ENCODE measurements at places on chromosomes 1 and 21.
A peak's percentile ranks its signal among the peaks of the same experiment; 100 is the strongest.

DNA sequence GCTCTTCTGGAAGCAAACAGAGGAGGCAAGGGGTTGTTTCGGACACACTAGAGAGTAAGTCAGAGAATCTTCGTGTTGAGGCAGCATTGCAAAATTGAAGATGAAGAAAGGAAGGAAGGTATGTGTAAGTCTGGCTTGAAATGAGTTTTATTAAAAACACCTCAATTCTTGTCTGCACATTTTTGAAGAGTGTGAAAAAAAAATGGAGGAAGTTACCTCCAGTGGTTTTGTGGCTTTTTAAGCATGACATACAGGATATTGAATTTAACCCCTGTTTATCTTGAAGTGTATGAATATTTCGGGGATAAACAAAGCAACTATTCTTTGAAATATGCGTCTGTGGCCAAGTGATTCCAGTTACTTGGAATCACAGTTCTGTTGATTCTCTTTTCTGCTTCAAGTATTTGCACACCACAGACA is 203.2 kb upstream of the SGIP1 start:
- DNase-seq = no peak

DNA sequence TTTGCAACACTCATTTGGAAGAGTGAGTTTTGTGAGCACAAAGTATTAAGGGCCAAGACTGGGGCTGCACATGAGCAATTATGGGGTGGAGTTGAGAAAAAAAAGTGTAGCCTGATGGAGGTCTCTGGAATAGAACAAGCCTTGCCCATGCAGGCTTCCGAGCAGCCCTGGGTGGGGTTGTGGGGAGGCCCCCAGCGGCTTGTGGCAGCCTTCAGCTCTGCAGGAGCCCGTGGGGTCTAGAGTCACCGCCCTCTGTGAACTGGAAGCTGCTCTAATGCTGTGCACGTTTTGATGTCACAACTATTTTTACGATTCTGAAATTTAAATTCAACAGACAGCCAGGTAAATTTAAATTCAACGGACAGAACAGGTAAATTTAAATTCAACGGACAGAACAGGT is 58.9 kb downstream of the BACE2 start:
- no peak for DNase-seq

DNA sequence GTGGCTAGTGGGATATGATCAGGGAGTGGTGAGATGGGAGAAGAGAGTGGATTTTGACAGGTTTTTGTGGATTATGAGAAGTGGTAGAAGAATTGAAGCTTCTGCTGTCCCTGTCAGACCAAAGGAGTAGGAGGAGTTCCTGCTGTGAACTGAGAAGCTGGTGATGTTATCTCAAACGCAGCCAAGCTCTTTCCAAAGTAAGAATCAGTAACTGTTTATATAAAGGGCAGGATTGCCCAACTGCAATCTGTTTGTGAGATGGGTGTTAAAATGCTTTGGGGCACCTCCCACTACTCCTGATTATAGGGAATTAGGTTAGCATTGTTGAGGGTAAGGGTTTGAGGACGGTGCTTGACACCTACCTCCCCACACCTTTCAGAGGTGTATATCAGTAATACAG is 60.5 kb upstream of the USP25 start:
- DNase-seq = no peak

DNA sequence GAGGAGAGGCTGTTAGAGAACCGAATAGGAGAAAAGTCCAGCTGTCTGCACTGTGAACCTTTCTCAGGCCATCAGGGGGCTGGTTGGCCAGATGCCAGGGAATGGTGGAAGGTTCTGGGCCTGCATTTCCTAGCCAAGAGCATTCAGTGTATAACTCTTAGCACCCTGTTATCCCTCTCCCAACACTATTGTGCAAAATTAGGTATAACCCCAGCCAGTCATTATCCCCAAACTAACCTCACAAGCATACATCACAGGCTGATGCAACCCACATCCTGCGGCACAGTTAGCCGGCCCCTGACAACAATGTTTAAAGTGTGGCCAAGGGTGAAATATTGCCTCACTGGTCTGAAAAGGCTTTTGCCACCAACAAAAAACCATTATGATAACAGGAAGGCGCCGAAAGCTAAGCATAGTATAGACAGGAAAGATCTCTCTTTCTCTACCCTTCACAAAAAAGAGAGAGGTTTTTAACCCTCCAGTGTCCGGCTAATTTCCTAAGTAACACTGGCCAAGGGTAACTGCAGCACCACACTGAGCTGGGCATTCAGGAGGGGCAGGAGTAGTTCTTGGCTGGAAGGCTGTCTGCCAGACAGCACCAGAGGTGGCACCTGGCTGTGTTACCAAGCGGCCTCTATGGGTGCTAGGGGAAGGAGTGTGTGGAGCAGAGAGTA is 77.3 kb upstream of the BCAR3 start:
- DNase-seq = peak; percentile 25

DNA sequence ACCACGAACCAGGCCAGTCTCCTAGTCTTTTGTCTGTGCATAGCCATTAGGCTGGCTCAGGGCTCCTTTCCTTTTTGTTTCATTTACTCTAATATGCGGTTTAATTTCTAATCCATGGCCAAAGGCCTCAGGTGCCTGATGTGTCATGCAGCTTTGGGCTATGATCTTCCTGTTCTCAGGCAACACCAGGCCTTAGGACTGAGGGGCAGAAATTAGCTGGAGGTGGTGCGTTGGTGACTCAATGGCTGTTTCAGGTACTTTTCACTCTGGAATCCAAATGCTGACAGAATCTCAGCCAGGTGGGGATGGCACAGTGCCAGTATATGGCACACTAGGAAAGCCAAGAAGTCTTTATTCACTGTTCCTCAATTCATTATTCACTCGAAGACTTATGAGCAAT is 105.3 kb downstream of the CACNA1E start:
- DNase-seq = no peak

GRCh38 chr21:24729568-24729967 is 877.7 kb downstream of the MRPL39 start:
- no peak for DNase-seq

GRCh38 chr1:46043458-46044017 is 88.9 kb downstream of the PIK3R3 start:
- DNase-seq = no peak

DNA sequence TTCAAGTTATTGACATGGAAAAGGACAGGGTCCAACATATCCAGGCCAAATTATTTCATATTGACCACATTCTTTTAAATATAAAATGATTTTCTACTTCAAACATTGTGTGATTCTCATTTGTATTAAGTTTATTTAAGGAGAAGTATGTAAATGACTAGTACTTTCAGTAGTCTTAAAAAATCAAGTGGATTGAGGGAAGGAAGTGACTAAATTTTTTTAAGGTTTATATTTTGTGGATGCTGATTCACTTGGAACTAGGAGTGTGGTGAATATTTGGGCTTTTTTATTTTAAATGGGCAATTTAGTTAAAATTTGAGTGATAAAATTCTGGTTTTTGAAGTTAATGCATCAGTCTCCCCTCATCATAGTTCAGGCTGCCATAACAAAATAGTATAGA is 10.1 kb downstream of the PRRC2C start:
- DNase-seq = no peak

- DNase-seq = peak; percentile 89
Measured at GRCh38 chr1:227318016-227318852, at the start of gene CDC42BPA. TSS of gene CDC42BPA (minus strand) at chr1:227318492. CDS start at chr1:227317182, 1,310 bp downstream.

DNA sequence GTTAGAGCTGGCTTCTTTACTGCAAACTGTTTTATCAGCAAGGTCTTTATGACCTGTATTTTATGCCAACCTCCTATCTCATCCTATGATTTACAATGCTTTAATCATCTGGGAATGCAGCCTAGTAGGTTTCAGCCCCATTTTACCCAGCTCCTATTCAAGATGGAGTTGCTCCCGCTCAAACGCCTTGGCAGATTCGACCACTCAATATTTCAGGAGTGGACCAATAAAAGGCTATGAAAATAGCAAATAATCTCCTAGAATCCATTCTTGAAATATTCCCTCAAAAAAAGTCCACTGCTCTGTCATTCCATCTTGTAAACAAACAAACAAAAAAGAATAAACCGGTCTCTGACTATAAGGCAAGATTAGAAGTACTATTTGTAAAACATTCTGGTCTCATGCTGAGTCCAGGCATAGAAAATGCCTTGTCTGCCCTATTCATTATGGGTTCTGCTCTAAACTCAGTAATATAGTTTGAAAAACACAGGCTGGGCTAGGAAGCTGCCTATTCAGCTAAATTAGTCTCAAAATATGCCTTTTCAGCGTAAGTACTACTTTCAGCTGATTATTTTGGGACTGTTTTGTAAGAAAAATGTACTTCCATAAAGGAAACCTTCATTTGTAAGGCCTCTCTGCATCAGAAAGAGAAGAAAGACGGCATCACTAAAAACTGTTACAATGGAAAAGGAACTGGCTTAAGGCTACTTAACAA is 53.0 kb downstream of the TBX19 start:
- no peak for DNase-seq

GRCh38 chr1:186923486-186923885 is 94.7 kb downstream of the PLA2G4A start:
- DNase-seq = no peak

- DNase-seq = no peak
Measured at GRCh38 chr1:41777695-41778094, 141.0 kb downstream of the HIVEP3 start.

DNA sequence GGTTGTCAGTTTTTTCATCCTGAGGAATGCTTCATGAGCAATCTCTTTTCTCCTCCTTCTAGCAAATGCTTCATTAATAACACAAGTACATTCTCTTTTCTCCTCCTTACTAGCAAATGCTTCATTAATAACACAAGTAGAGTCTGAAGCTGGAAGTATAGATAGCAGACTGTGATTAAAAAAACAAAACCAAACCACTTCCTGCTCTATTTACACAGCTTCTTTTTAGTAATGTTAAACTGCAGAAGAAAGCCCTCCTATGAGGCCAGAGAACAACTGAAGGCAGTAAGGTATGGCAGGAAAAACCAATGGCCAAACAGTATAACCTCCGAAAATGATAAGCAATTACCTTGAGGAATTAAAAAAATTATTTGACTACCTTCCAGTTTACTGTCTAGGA is 90.1 kb downstream of the ZSWIM5 start:
- no peak for DNase-seq

GRCh38 chr1:179984942-179985341 is 30.3 kb downstream of the CEP350 start:
- no peak for DNase-seq

DNA sequence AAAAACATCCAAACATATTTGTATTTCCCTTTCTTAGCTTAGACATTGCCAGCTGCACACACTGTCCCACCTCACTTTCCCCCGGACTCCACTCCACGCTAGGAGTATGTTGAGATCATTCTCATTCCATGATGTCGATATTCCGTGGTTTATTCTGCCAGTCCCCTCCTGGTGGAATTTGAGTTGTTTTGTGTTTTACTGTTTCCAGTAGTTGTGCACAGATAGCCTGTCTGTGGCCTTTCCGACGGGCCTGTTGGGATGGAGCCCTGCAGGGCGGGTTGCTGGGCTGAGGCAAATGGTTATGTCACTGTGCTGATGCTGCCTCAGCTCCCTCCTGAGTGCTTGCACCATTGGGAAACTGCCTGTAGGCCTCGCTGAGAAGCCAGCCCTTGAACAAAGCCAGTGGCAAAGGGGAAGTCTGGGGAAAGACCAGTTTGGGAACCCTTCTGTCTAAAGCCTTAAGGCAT is 12.8 kb downstream of the TRAPPC10 start:
- DNase-seq = no peak

GRCh38 chr1:32393832-32394140 is 455 bp downstream of the BSDC1 start:
- DNase-seq = peak; percentile 67

GRCh38 chr1:117341123-117341522 is 26.1 kb upstream of the MAN1A2 start:
- DNase-seq = no peak

DNA sequence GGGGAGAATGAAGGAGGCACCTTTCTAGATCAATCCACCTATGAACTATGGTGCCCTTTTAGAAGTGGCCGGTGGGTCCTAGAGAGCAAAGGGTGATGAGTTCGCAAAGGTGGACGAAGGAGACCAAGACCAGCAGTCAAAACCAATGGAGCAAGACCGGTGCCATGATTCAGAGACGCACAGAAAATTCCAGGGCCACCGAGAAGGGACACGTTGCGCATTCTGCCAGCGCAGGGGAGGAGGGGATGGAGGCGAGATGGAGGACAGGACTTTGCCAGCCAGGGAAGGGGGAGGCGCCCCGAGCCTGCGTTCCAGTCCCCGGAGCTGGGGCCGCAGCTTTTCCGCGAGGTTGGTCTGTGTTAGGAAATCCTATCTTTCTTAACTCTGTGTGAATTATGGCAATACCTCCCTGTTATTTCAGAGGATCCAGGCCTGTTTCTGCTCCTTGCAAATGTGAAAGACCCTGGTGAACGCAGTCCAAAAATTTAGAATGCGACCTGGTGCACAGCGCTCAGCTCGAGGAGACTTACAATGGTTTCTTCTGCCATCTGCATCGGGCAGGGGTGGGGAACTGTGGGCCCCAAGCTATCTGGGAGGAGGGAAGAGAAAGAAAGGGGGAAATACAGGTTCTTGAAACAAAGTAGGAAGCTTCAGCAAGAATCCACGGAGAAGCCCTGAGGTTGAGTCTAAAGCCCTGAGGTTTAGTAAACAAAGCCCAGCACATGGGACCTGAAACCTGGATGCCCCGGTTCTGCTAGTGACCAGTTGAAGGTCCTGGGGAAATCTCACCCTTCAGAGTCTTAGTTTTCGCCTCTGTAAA is 129.4 kb downstream of the MRPS6 start:
- DNase-seq = peak; percentile 46

DNA sequence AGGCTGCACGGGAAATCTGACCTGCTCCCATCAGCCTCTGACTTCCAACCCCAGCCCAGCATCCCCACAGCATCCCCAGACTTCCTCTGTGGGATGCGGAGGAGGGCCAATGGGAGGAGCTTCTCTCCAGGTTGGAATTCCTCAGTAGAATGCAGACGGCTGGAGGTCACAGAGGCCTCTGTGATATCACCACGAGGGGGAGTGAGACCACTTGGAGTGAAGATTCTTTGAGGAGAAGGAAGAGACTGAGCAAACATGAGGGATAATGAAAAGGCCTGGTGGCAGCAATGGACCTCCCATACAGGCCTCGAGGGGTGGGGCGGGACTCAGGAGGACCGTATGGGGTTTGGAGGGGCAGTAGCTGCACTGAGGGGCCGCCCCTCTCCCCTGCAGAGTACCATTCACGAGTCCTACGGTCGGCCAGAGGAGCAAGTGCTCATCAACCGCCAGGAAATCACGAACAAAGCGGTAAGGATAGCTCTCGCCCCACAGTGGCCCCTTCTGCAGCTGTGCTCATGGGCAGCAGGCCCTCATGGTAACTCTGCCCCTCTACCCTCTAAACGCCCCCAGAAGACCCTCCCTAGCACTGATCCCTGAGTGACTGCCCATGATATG is at the start of gene CATSPER4:
TSS of gene CATSPER4 (plus strand) at position 230 of the 615 bp plus-strand sequence. CDS start at position 256, 26 bp downstream.
- DNase-seq = peak; percentile 46

- DNase-seq = no peak
Measured at GRCh38 chr21:16792101-16792500, 720.7 kb upstream of the CXADR start.

GRCh38 chr1:5845376-5845775 is 146.8 kb downstream of the NPHP4 start:
- DNase-seq = no peak

DNA sequence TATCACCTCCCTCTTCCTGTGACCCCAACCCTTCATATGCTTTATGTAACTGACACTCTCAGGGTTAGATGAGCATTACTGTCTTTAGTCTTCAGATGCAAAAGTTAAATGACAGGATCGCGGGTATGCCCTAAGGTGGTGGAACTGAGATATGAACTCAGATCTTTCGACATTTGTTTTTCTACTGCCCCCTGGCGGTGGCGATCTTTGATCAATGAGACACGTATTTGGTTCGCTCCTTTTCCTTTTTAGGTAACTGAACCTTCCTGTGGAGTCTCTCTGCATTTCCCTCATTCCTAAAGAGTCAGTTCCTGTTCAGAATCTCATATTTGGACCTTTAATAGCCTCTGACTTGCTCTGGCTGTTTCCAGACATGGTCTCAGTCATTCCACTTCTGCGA is 47.8 kb upstream of the ZP4 start:
- DNase-seq = no peak
